ENCODE measurements at places on chromosomes 12 and 14.
A peak's percentile ranks its signal among the peaks of the same experiment; 100 is the strongest.

DNA sequence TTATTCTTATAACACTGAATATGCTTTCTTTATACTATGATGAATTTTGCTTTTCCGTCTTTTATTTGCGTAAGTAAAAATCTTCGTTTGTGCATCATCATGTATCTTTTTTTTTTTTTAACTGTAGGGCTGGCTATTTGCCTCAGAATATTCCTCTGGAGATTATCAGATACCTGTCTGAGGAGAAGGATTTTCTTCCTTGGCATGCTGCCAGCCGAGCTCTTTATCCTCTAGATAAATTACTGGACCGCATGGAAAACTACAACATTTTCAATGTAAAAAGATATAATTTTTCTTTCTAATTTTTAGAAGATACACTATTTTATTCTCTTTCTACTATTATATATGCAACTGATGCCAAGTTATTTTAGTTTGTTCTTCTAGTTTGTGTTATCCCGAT, 346.6 kb downstream of the TRHDE start:
- no peak for DNase-seq

GRCh38 chr12:23132357-23132756, 507.4 kb downstream of the ETNK1 start:
- no peak for DNase-seq

DNA sequence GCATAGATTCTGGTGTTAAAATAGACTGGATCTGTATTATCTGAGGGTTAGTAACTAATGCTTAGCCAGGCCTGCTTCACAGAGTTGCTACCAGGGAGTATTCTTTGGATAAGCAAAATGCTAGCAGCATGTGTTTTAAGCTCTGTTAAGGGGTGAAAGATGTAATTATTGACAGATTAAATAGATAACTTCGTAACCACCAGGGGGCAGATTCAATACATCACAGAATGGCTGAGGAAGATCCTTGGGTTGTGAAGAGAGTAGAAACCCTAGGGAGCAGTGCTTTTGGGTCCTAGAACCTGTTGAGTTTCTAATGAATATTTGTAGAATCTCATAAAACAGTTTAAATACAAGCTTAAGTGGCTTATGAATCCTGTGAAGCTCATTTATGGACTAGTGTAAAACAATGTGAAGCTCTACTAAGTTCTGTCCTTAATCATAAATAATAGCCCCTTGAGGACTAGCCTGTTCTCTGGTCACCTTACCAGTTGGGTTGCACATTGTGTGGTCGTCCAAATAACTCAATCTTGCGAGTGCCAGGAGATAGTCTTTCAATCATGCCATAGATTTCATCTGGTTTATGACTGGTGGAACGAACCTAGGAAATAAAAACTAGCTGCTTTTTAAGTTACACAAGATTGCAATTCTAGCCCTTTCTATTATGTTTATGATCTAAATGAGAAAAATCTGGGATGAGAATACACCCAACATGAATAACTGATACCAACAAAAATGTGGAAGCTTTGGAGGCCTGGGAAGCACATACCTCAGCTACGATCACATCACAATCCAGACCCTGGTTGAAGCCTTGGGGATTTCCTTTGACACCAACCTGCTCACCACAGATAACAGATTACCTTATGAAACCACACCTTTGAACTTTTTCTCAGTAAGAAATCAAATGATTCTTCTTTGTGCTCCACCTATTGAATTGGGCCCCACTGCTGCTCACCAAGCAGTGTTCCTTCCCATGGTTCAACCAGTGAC, 12.3 kb downstream of the METTL3 start:
- DNase-seq = peak; percentile 46

GRCh38 chr12:122147514-122148290, 26.3 kb downstream of the IL31 start:
- no peak for DNase-seq

- peak; percentile 59 for DNase-seq
Observed at GRCh38 chr12:62604871-62605270, 138.2 kb downstream of the MON2 start.

GRCh38 chr14:38705220-38705619, 397.8 kb downstream of the SEC23A start:
- DNase-seq = no peak

DNA sequence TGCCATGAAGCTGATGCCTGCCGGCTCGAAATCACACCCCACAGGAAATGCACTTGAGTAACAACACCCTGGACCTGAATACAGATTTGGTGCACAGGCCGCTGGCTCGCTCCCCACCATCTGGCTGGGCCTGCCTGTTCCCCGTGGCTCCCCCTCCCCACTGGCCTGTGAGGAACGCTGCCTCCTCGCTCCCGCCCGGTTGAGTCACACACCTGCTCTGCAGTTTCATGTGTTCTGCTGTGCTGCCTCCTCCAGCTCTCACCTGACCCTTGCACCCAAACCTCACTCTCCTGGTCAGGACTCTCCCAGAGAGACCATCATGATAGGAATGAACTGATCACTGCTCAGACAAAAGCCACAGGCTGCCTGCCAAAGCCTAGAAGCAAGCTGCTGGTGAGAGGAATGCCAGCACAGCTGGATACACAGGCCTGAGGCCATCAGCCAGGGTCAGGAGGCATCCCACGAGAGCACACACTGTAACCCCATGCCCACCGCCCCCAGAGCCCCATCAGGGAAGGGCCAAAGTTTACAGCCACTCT, 3.8 kb upstream of the SIVA1 start:
- peak; percentile 26 for DNase-seq

DNA sequence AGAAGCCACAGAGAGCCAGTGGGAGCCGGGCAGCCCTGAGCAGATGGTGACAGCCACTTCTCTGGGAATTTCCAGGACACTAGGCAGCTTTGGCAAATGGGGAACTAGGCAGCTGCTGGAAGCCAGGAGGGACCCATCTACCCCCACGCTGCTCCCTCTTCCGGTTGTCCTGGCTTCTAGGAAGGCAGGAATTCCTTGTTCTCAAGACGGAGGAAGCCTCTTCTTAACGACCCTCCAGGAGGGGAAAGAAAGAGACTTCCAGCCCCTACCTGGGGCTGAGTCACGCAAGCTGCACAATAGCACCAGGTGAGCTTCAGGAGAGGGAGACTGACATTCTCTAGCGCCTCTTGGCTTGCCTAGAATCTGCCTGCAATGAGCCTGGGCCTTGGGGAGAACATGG, 141.5 kb downstream of the ANO2 start:
- no peak for DNase-seq

- no peak for DNase-seq
Observed at GRCh38 chr14:61090432-61091216, 109.6 kb downstream of the SLC38A6 start.

GRCh38 chr12:26370098-26370497, 174.7 kb downstream of the SSPN start:
- DNase-seq = no peak

GRCh38 chr14:93040443-93040842, 75.3 kb downstream of the ITPK1 start:
- DNase-seq = no peak
